ENCODE measurements at places on chromosomes 7 and 10.

DNA sequence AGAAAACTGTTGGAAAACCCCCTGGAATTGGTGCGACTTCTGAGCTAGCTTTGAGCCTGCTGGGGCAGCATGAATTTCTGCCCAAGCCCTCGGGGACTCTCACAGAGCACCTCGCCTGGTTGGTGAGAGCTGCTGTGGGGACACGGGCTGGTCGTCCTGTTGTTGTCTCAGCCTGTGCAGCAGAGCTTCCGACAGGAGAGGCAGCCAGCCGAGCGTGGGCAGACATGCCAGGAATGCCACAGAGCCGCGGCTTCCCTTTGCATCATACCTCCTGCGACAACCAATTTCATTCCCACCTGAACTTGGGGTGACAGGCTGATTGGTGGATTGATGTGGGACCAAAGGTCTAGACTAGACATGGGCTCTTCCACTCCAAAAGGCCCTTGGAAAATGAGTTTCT is 60.2 kb upstream of the NRBF2 start:
- DNase-seq: no peak

DNA sequence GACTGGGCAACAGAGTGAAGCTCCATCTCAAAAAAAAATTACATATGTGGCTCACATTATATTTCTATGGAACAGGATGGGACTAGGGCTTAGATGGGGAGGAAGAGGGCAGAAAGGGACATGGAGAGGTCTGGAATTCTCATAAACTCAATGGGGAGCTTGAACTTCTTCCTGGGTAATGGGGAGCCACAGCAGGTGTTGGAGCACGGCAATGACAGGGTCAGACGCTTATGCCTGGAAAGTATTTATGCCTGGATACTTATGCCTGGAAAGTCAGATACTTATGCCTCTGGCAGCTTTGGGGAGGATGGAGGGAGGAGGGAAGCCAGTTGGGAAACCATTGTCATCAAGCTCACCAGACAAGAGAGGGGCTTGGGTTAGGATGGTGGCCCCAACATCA is 36.8 kb downstream of the TMEM130 start:
- DNase-seq: no peak

GRCh38 chr10:43794181-43794815 is 145.6 kb upstream of the ZNF32 start:
- no peak for DNase-seq

DNA sequence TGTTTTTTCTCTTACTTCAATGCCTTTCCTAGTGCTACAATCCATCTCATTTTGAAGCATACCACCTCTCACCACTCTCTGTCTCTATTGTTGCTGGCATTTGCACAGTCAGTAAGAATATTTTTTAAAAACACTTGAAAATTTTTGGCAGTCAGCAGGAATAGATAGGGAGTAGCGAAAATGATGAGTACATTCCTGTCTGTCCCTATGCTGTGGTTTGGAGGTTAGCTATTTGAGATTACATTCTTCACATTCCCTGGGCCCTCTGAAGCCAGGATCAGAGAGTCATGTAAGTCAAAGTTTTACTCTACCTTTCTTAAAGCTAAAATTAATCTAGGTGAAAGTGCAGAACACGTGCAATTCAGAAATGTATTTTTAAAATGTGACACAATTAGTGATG is 53.0 kb upstream of the MAGI2 start:
- DNase-seq: no peak

GRCh38 chr7:110168010-110168409 is 922.9 kb upstream of the LRRN3 start:
- no peak for DNase-seq

DNA sequence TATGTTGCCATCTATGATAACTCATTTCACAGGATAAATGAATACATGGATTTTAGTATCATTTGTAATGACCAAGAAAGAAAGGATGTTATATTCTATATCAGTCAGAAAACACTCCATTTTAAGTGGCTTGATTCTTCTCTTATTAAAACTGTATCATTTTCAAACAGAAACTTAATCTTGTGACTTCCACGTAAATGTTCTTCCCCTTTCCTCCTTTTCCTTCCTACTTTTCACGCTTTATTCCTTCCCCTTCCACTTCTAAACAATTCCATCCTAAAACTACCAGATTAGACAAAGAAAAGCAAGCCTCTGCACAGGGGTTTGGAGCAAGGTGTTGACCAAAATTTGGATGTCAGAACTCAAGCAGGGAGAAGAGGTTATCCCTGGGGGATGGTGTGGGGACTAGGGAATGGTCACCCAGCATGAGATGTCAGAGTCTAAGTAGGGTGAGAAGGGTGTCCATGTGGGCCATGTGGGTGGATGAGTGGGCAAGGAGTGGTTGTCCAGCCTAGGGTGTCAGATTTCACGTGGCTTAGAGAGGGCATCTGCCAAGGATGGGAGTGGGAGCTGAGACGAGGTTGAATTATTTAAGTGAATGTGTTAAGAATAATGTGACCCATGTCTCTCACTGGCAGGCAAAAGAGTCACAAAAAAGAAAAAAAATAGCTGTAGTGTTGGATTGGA is 5.0 kb upstream of the GSAP start:
- no peak for DNase-seq

DNA sequence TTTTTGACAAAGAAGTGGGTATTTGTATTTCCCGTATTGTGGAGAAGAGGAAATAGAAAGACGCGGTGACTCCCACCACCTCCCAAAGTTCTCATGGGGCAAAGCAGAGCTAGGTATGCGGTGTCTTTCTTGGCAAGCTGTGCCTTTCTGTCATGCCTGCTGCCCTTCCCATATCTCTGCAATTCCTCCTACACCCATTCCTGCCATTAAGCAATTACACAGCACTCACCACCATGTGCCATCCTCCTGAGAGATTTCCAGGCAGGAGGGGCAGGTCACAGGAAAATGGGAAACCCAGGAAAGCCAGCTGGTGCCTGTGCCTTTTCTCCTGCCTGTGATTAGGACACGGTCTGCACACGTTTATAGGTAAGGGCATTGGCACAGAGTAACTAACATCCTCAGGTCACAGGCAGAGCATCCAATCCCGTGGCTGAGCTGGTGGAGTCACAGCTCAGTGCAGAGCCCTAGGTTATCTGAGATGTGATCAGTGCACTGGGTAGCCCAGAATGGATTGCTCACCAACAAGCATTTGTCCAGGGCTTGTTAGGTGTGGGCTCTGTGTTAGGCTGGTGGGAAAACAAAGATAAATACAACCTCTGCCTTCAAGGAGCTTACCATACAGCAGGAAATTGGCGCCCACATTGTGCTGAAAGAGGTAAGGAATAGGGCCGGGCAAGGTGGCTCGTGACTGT is 9.4 kb upstream of the CRTAC1 start:
- DNase-seq: no peak

GRCh38 chr10:97058521-97058920 is 127.2 kb downstream of the SLIT1 start:
- DNase-seq: no peak

GRCh38 chr10:102644646-102645387 is 538 bp downstream of the TRIM8 start:
- DNase-seq: peak; percentile 80

Measured in activated CD8-positive, alpha-beta memory T cell treated with anti-CD3 and anti-CD28 coated beads, Interleukin-2, amount 50 U/mL, for 4 hours (primary cell).